ENCODE measurements at places on chromosomes 11 and 22.

GRCh38 chr11:45225961-45226871 lies 59.9 kb downstream of the SYT13 start:
- no peak for DNase-seq

- no peak for DNase-seq
These were observed 55.8 kb downstream of the NECTIN1 start for GRCh38 chr11:119673052-119673758.

- no peak for DNase-seq
These were observed 276.5 kb downstream of the LUZP2 start for GRCh38 chr11:24773322-24773721.

DNA sequence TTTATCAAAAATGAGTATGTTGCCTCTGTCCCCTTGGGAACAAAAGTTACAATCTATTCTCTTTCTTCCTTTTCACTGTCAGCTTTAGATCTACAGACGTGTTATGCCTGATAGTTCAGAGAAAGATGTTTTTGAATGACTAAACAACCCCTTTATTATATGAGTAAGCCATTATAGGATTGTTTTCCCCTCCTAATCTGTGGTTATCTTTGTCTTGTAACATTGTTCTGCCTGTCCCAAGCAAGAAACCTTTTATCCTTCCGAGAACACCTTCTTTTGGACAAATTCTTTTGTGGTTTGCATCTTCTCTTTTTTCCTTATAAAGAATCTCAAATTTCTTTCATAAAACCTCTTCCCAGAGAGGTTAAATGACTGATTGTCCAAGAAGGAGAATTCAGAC lies 208.4 kb downstream of the DDX10 start:
- DNase-seq, result no peak

DNA sequence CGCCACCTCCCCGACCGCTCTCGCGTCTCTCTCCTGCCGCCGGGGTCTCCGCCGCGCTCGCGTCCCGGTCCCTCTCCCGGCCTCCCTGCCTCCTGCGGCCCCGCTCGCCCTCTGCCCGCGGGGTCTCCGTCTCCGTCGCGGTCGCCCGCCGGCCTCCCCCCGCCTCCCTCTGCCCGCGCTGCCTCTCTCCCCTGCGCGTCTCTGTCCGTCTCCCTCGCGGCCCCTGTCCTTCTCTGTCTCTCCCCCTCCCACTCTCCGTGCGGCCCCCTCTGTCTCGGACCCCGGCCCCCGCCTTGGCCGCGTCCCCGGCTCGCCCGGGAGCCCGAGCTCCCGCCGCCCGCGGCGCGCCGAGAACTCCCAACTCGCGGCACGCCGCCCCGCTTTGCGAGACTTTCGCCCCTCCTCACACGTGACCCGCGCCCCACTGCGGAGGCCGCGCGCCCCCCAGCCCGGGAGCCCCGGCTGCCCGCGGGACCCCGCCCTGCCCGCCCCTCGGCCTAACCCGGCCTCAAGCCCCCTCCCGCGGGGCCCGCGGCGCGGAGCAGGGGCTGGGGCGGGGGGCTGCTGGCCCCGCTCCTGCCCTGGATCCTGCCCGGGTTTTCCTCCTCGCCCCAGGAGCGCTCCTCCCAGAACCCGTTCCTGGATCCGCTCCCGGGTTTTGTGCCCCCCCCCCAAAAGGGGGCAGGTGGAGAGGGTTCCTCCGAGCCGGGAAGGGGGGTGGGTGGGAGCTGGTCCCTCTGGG lies 702 bp upstream of the KCNJ4 start:
- DNase-seq, result no peak

DNA sequence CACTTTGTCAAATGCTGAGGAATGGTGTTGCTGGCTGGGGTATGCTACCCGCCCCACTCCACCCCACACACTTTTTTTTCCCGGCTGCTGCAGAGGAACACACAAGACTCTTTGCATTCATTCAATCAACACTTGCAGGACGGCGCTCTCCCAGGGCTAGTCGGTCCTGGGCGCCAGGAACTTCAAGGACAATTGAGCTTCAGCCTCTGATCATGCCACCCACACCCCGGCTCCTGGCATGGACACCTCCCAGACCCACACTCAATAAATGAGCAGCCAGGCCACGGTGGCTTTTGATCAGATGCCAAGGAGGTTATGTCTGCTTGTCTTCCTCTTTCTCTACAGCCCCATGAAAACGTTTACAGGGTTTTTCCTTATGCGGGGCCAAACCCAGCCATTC lies 19.8 kb downstream of the TPST2 start:
- no peak for DNase-seq

DNA sequence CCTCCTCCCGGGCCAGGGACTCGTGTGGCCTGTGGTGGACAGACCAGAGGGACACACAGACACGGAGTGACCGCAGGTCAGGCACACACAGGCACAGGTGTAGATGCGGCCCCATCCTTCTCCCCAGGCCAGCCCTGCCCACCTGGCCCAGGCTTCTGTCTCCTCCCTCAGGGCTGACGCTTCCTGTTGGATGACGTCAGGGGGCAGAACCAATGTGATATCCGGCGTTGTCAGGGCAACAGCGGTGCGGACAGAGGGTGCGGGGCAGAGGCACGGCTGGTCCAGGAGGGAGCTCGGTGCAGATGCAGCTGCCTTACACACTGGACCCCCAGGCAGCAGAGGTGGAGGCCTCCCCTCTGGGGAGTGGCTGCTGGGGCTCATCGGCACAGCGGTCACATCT lies 2.9 kb upstream of the TUBGCP6 start:
- no peak for DNase-seq

DNA sequence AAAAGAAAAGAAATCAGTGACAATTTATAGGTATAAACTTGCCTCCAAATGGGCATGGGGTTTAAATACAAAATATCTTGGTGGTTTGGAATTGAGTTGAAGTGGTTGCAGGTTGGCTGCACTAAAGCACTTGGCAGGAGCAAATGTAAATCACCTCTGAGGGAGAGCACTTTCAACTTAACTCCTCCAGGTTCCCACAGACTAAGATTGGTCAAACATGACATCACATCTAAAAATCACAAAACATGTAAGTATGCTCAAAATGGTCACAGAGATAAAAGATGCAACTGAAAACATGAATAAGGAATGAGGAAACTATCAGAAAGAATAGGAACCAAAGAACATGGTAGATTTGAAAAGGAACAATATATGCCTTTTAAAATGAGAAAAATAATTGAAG lies 12.3 kb upstream of the SHANK3 start:
- DNase-seq, result no peak

All from stimulated activated CD4-positive, alpha-beta T cell treated with anti-CD3 and anti-CD28 coated beads, Interleukin-1b, Interleukin-23, amount 100 ng/mL, for 1 hour (primary cell).